ENCODE measurements at places on chromosomes 16 and 17.

- DNase-seq, result no peak
Observed at GRCh38 chr17:75439287-75439686, 17.1 kb upstream of the TMEM94 start.

DNA sequence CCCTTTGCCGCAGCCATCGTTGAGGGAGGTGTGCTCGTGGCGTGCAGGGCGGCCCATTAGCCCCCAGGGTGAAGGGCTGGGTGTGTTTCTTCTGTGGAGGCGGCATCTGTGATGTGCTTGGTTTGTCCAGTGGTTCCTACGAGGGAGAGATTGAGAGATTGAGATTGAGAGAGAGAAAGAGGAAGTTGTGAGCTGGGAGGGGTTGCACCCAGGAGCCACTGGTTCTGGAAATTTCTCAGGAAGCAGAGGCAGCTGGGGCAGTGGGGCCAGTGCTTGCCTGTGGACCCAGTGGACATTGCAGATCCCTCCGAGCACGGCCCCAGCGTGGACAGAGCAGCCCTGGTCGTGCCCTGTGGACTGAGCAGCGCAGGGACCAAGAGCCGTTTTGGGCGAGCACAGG, 72.0 kb upstream of the ZNF750 start:
- DNase-seq, result no peak

DNA sequence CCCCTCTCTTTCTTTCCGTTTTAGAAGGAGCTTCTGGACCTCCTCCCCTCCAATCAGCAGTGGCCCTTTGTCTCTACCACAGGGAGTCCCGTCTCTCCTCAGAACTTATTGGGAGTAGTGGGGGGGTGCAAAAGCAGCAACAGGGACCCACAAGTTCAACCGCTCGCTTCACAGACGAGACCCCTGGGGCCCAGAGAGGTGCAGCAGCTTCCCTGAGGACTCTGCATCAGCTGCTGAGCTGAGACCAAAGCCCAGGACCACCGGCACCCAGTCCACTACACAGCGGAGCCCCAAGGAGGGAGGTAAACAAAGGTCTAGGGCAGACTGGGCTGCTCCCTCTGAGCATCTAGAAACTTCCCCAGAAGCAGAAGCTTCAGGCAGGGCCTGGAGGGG, 123.9 kb downstream of the SDK2 start:
- DNase-seq, result no peak

DNA sequence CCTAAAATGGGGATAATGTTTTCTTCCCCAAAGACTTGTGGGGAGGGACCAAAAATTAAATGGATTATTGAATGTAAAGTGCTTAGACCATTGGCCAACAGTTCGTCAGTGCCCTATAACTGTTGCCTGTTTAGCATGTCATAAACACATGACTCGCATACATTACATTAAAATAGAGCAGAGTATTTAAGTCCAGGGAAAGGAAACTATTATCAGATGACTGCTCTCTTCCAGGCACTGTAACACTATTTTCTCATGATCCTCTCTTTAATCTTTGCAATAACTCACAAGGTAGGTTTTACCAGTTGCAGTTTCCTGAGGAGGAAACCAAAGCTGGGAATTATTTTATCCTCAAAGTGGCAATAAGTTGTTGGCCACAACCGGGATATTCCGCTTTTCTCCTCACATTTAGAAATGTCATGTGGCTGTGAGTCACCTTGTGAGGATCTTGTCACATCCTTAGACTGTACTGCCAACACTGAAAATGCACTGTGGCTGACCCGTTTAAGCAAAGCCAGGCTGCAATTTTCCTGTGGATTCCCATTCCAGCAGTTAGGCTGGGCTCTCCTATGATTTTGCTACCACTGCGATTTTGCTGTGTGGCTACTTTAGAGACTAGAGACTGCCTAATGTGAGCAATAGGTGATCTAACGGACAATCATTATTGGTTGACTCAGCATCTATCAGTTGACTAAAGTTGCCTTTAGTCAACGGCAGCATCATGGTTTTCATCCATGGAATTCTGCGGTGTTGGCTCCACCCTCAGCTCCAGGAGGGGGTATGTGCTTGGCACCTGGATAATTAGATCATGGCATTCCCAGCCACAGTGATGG, 58.3 kb upstream of the DHX40 start:
- no peak for DNase-seq

GRCh38 chr16:65667011-65667578, 545.2 kb upstream of the CDH11 start:
- no peak for DNase-seq

- DNase-seq, result no peak
Observed at GRCh38 chr17:13413001-13413400, 188.7 kb downstream of the HS3ST3A1 start.

DNA sequence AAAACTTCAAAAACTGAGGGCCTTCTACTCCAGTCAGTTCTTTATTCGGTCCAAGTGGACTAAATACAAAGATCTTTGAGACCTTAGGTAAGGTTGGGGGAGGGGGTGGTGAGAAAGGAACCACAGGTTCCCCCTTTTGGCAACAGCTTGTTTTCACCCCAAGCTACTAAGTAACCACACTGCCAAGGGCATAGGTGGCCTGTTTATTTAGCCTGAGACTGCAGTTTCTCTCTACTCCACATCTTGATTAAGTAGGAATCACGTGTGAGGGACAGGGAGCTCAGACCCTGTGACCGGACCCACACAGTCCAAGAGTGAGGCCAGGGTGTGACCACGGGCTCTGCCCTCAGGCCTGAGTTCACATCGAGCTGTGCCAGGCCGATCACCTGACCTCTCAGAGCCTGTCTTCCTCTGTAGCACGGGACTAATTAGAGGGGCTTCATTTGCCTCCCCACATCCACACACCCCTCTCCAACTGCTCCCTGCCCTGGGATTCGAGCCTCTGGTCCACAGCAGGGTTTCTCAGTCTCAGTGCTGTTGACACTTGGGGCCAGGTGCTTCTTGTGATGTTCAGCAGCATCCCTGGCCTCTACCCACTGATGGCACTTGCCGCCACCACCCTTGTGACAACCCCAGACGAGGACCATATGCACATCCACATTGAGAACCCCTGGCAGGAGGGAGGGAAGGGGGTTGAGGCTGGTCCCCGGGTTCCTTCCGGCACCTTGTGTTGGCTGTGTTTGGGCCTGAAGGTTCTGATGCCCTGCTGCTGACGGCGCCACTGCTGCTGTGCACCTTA, 17.8 kb downstream of the ST6GALNAC2 start:
- DNase-seq, result no peak

DNA sequence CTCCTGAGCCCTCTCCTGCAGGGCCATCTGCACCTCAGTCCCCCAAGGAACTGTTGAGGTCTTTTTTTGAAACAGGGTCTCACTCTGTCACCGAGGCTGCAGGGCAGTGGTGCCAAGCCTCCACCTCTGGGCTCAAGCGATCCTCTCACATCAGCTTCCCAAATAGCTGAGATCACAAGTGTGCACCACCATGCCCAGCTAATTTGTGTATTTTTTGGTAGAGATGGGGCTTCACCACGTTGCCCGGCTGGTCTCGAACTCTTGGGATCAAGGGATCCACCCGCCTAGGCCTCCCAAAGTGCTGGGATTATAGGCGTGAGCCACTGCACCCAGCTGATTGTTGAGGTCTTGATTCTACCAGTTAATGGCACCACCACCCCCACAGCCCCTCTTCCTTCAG, 27.9 kb upstream of the ENDOV start:
- no peak for DNase-seq

DNA sequence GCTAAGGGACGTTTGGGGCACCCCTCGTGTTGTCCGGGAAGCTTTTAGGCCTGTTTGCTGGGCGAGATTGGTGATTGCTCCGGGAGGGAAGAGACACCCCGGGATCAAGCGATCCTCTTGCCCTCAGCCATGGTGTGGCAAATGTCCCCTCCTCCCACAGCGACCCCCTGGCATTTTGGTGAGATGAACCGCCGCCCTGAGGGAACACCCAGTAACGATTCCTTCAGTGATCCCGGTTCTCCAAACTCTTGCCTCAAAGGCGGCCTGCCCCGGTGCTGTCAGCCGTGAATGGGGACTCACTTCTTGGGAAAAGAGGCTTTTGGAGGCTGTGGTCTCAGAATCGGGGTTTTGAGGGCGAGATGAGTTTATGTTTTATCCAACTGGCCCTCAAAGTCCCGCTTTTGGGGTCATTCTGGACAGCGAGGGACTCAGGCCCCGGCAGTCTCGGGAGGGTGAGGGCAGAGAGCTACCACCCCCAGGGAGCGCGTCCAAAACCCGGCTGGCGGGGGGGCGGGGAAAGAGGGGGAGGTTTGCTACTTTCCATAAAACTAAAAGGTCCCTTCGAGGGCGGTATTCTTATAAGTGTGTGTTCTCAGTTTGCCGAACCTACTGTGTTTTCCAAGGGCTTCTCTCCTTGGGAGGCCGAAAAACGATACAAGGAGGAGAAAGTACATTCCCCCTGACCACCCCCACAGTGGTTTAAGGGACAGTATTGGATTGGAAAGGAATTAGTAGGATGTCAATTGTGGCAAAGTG, 232.7 kb downstream of the MRTFB start:
- no peak for DNase-seq

GRCh38 chr16:81804134-81804610, 25.1 kb downstream of the PLCG2 start:
- no peak for DNase-seq

DNA sequence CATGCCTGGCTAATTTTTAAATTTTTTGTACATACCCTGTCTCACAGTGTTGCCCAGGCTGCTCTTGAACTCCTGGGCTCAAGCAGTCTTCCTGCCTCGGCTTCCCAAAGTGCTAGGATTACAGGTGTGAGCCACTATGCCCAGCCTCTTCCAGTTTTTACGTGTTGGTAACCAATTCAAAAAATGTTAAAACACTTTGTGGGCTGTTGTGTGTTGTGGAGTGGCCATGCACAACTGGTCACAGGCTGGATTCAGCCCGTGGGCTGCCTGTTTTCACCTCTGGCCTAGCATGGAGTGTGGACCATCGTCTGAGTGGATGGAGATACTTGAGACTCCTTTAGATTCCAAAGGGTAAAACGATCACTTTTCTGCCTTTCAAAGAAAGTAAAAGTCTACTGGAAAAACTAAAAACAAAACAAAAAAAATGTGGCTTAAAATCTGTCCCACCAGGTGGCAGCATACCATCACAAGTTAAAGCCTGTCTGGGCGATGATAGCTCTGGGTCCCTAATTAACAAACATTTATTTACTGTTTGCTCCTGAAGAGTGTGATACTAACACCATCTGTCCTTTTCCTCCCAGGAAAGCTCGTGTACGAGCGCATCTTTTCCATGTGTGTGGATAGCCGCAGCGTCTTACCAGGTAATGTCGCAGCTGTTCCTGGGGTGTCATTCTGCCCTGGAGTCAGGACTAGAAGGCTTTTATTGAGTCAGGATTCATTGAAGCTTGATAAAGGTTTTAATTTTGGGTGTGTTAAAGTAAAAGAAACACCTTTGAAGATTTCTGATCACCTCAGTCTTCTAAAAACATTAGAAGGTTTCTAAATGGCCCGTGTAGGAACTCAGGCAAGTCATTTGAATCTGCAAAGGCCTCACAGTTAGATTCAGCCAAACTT, 45.8 kb downstream of the VPS35L start:
- DNase-seq, result peak; percentile 3

GRCh38 chr17:34458266-34458665, 95.2 kb upstream of the CCL1 start:
- DNase-seq, result no peak

DNA sequence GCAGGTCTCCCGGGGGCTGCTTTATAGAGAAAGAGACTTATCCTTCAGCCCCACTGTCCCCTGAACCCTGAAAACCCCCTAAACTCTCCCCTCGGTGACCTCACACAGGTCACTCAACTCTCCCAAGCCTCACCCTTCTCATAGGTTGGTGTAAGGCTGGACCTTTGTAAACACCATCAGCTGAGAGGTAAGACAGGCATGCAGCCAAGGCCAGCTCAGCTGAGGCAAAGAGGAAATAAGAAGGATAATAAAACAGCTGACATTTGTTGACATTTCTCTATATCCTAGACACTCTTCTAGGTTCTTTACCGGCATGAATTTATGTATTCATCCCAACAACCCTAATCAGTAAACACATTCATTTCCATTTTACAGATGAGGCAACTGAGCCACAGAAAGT, 134.3 kb downstream of the CCT6B start:
- DNase-seq, result no peak

DNA sequence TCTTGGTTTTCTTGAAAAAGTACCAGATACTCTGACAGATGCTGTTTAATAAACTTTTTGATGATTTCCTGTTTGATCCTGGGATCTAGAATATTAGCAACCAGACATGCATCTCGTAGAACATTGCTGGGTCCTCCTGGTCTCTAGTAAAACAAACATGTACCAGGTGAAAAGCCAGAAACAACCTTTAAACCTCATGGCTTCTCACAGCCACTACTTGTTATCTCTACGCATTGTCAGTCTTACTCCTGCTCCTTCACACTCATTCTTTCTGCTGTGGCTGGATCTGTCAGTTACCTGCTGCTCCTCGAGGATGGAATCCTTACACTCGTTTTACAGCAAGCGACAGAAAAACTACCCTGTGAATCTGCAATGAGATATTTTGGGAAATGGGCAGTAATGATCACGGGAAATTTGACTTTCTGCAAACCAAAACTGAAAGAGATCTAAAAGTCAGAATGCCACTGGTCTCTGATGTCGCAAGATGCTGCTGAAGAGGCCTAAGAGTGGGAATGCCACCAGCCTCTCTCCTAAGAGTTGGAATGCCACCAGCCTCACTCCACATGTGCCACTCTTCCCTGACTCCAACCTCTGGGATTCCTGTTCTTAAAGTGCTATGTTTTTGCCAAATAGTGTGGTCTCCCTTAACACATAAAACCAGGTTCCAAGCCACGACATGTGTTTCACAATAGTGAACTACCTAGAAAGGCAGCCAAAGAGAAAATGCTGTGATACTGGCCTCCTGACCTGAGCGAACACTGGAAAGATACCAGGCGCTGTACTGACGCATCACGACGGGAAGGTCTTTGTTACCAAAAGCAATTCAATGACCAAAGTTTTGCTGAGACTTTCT, 86.3 kb downstream of the VPS53 start:
- DNase-seq, result no peak

DNA sequence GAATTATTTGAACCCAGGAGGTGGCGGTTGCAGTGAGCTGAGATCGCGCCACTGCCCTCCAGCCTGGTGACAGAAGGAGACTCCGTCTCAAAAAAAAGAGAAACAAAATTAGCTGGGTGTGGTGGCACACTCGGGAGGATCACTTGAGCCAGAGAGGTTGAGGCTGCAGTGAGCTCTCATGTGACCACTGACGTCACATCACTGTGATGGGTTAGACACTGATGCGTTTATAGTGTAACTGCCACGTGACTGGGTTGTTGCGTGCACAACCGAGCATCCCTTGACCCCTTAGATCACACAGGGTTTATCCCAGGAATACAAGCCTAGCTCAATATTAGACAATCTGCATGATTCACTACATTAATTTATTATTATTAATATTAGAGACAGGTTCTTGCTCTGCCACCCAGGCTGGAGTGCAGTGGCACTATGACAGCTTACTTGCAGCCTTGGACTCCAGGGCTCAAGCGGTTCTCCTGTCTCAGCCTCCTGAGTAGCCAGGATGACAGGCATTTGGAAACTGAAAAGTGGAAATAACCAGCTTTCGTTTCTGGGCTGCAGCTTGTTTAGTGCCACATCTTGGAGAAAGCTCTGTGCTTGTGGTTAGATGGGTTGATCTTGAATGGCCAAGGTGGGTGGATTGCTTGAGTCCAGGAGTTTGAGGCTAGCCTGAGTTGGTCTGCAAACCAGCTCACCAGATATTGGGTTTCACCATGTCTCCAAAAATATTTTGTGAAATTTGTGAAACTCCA, 26.4 kb upstream of the ABR start:
- no peak for DNase-seq

GRCh38 chr16:54467398-54467797, 180.8 kb upstream of the IRX3 start:
- no peak for DNase-seq

All from activated T-cell treated with anti-CD3 and anti-CD28 coated beads for 1 hour (primary cell).